ENCODE measurements at places on chromosomes 11 and 22.

GRCh38 chr11:110679323-110679975, 32.8 kb downstream of the ARHGAP20 start:
- DNase-seq, result no peak

DNA sequence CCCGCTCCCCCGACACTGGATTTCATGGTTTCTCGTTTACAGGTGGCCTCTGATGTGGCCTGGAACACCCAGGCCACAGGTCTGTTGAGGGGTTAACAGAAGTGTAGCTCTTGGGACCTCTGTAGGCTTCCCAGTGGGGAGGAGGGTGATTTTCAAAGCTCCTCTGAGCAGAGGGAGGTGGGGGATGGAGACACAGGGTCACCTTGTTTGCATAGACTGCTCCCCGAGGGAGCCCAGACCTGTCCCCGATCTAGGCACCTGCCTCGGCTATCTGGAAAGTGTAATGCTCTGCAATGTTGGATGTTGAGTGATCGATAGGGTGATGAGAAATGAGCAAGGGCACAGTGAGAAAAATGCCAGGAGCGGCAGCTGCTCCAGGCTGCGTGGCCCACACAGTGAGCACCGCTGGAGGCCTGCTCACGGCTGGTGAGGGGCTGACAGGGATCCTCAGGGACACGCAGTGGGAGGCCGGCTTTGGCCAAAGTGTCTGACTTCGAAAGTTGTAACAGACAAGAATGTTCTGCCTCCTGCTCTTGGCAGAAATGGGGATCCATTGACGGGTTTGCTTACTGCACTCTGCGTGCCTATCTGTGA, 594.1 kb downstream of the BRD1 start:
- no peak for DNase-seq

DNA sequence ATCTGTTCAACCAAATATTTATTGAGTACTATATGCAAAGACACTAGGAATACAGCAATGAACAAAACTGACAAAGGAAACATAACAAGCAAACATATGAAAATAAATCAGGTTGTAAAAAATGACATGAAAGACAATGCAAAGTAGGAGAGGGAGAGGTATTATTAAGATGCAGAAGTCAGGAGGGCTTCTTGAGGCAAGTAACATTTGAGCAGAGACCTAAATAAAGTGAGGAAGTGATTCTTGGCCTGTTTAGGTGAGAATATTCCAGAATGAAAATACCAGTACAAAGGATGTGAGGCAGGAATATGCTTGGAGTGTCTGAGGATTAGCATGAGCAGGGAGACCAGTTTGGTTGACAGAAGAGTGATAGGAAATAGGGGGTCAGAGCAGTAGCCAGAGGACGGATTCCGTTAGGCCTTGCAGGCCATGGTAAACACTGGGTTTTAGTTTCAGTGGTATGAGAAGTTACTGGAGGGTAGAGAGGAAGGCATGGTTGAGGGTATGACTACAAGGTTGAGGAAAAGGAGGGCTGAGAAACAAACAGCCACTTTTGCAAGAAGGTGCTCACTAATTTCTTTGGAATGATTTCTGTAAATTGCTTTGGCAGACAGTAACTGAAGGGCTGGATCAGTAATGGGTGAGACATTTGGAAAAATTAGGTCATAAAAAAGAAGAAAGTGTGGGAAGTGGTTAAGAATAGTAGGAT, 191.9 kb downstream of the SWAP70 start:
- no peak for DNase-seq

DNA sequence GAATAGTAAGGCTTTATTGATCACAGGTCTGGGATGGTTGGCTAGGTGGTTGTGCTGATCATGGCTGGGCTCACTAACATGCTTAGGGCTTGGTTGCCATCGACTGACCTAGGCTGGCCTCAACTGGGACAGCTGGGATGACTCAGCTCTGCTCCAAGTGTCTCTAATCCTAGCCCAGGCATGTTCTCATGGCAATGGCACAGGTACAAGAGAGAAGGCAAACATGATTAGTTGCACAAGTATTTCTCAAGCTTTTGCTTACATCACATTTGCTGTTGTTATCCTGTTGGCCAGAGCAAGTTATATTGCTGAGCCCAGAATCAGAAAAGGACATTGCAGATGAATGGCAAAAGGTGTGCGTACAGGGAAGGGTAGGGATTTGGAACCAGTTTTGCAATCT, 68.5 kb upstream of the SLC35C1 start:
- no peak for DNase-seq

DNA sequence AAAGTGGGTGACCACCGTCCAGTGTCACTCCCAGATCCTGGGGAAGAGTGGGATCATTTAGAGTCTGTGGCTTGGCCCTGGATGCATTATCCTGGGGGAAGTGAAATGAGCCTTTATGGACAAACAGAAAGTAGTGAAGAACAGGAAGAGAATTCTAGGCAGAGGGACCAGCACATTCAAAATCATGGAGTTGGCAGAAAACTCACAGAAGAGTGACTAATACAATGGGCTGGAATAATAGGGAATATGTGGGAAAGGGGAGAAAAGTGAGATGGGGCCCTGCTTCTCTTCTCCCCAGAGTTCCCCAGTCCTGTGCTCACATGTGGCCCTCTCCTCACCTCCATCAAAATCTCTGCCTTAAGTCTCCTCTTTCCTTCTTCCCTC, 84.3 kb downstream of the CCDC81 start:
- DNase-seq, result no peak

DNA sequence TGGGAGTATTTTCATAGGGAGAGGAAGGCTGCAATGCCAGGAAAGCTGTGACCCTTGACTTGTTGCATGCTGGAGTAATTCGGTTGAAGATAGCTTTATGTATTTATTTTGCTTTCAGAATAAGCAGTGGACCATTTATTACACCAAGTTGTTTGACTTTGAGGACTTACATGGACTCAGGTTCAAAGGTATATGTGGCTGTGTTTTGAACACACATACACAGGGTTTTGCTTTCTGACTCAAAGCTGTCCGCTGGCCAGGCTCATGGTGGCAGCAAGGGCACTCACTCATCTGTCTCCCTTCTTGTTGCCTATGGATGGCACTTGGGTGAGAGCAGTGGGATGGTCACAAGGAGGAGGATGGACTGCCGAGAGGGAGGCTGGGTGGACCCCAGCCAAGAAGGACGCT, 6.5 kb downstream of the TIMP3 start:
- DNase-seq, result no peak

DNA sequence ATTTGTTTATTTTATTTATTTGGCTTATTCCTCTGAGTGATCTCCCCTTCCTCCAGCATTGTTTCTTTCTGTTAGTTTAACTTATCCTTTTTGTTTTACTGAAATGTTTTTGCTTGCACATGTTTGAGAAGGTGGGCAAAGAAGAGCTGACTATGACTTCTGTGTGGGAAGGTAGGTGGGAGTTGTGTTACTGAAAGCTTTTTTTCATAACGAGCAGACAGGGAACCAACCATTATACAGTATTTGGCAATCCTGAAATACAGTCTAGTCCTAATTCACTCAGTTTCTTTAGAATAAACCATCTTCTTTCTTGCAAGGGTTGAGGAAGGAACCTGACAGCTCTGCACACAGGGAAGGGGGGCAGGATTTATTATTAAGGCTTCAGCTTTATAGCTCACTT, 37.0 kb upstream of the PAK1 start:
- no peak for DNase-seq

DNA sequence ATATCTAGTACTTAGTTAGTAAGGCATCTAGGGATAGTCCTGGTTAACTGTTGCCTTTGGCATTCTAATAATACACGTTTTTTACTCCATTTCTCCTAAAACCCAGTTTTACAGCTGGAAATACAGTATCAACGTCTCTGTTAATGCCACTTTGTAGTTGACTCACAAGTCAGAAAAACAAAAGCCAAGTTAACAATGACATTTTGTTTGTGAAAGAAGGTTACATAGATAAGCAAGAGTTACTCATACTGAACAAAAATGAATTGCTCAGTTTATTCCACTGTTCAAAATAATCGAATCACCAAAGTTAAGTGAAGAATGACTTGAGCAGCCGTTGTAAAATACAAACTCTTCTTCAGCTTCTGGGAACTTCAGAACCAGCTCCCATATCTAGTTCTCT, 540.3 kb downstream of the ETS1 start:
- no peak for DNase-seq

- DNase-seq, result no peak
These were observed 11.1 kb downstream of the APOL3 start for GRCh38 chr22:36149441-36149840.

GRCh38 chr11:77732143-77732542, 88.4 kb downstream of the RSF1 start:
- DNase-seq, result no peak

DNA sequence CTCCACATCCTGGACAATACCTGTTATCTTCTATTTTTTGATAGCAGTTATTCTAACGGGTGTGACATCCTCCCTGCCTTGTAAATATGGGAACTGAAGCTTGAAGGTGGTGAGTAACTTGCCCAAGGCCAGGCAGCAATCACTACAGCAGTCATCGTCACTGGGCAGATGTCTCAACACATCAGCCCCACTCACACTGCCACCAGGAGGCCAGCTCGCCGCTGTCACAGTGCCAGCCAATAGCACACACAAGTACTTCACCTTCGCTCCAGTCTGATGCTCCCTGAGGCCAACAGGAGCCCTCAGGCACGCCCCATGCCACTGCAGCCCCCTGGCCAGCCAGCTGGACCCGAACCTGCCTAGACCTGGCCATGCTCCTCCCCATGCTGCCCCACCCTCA, 4.9 kb upstream of the TTLL1 start:
- DNase-seq, result no peak

DNA sequence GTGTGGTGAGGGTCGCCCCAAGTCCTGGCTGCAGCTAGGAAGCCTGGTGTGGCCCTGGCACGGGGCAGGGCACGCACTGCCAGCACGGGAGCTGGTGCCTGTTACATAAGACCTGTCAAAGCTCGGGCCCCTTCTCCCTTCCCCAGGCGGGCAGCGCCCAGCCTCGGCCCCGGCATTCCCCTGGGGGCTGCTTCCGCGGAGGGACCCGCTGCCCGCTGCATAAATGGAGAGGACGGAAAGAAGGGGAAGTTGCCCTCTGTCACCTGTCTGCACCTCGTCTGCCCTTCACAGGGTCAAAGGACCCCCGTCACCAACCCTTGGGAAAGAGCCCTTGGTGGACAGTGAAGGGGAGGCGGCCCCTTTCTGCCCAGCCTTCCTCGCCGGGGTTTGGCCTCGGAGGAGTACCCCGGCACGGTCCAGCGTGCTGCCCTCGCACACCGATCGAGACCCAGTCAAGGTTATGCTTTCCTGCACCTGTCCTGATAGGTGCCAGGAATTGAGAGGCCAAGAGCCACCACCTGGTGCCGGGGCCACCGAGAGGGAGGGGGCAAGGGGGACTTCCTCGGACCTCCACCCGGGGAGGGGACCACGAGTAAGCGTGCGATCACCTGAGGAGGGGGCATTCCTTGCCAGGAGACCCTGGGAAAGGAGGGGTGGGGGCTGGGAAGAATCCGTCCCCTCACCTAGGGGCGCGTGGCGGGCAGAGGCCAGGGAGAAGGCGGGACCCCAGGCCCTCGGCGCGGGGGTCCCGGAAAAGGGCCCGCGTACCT, 16.8 kb upstream of the MFRP start:
- no peak for DNase-seq

DNA sequence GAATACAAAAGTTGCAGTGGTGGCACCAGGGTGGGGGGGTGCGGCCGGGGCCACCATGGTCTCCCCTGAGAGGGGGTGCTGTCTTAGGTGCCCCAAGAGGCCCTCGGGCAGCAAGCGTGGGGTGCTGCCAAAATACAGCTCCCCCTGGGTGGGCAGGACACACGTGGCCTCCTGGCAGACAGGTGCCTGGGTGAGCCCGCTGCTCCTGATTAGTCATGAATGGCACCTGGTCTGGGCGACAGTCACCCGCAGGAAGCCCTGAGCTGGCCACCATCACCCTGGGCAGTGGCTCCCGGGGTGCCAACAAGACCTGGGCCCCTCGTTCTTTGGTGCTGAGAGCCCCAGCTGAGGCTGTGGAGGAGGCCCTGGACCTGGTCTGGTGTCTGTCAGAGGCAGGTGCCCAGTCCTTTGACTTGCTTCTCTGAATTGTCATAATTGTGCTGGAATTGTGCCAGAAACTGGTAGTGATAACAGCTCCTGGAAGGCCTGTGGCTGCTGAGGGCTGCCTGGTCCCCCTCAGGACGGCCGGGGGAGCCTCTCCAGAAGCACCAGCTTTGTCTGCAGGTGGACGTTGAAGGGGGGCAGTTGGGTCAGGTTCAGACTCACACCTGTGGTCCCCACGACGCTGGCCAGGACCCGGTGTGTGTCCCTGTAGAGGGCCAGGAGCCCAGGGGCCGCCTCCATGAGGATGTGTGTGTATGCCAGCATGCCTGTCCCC, 14.8 kb downstream of the ALG12 start:
- DNase-seq, result no peak

- DNase-seq, result no peak
These were observed 4.3 kb upstream of the SLC25A17 start for GRCh38 chr22:40823426-40823825.

- no peak for DNase-seq
These were observed 69.6 kb downstream of the MED15 start for GRCh38 chr22:20577045-20577444.

- DNase-seq, result peak; percentile 52
These were observed 6.8 kb upstream of the LIF start for GRCh38 chr22:30253205-30253852.

DNA sequence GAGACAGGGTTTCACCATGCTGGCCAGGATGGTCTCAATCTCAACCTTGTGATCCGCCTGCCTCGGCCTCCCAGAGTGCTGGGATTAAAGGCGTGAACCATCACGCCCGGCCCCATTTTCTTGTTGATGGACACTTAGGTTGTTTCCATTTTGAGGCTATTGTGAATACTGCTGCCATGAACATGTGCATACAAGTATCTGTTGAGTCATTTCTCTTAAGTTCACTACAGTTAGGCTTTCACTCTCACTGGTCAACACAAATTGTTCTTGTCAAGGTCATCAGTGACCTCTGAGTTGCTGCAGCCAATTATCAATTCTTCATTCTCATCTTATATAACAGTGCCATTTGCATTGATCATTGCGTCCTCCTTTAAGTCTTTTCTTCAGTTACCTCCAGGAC, 13.0 kb upstream of the ZBTB44 start:
- DNase-seq, result no peak

DNA sequence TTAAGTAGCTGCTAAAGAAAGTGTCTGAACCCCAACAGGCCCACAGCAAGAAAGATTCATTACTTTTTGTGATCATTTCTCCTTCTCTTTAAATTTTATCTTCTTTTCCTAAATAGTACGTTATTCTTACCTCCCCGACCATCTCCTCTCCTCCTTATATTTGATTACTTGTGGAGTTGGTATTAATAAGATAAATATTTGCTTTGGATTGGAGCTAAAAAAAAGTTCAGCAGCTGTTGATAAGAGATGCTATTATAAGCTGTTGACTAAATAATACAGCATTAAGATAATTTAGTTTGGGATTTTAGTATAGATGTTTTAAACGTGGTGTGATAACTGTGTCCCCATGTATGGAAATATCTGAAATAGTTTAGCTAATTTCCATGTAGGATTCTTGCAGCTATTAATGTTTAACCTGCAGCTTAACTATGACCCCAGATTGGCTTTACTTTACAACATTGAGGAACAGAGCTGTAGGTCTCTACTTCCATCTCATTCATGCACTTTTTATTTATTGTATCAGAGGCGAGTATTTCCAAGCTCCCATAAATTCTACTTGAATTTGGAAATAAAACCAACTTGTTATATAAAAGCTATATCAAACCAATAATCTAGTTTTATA, 37.8 kb downstream of the ZNF143 start:
- no peak for DNase-seq

Data from tibial nerve (tissue), 4 donors.